ENCODE measurements at places on chromosomes 5 and 9.

- DNase-seq, result no peak
Observed at GRCh38 chr5:56460681-56461191, 227.6 kb upstream of the ANKRD55 start.

GRCh38 chr5:73103870-73104299, 16.5 kb upstream of the TMEM171 start:
- no peak for DNase-seq

DNA sequence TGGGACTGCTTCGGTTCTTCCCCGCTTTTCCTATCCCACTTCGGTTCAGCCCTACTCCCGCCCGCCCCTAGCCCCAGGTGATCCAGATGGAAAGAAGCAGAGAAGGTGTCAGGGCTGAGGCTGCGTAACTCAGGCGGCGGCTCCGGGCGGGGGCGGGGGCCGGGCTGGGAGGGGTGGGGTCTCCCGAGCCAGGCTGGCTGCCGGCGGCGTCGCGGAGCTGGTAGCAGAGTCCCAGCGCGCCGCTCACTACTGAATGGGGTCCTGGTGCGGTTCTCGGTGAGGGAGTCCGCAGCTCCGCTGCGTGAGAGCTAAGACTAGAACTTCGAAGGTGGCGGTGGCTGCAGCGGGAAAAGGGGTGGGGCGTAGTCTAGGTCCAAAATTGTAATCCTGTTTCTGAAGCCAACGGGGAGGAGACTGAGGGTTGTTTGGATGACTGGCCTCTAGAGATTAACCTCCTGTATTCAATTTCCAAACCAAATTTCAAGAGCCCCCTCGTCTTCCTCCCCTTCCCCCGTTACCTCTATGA, 1.4 kb downstream of the PRR16 start:
- DNase-seq, result no peak

DNA sequence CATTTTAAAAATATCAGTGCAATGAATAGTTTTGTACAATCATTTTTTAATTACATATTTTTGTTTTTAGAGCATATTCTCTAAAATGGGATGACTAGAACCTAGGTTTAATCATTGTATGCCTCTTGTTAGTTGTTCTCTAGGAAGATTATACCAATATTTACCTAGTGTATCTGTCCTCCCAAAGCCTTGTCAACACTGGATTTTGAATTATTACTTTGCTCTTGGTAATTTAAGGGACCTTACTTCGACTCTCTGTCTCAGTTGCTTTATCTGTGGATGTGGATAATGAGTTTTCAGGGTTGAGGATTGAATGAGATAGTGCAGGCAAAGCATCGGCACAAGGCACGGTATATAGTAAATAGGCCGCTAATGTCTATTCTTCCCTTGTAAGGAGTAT, 10.9 kb upstream of the PIP5K1B start:
- no peak for DNase-seq

DNA sequence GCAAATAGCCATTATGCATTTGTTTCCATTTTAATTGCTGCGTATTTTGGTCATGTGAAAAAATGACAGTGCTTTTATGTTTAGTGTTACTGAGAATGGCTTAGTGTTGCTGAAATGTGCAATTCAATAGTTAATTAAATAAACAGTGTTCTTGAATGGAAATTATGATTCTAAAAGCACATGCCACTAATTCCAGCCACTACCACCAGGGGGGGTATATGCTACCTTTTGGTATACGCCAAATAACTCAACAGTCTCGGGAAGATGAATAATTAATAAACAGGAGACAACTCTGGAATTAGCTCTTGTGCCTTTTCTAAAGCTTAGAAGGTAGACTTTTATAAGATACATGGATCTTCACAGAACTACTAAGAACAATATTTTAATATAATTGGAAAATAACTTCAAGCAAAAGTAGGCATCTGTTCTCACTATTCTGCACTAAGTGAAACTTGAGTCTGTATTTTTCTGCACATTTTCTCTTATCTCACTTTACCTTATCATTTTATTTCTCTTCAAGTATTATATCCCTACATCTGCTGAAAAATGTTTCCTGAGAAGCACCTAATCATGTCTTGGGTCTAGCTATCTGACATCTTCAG, 83.5 kb upstream of the MINAR2 start:
- DNase-seq, result no peak

GRCh38 chr9:114370968-114371320, 16.8 kb downstream of the AKNA start:
- DNase-seq, result no peak

DNA sequence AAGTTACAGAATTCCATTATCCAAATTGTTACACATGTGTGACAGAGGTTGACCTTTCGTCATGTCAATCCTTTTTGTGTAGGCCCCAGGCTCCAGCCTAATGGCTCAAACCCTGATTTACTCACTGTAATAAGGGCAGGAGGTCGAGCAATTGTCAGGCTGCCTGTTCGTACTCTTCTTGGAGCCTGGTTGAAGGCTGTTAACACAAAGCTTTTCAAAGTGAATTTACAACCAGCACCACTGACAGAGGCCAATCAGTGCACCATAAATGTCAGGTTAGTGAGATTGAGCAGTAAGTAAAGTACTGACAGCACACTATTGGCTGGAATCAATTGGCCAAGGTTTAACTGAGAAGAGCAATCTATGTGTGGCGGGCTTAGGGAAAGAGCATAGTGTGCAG, 16.8 kb downstream of the PRDM6 start:
- DNase-seq, result no peak

- no peak for DNase-seq
Observed at GRCh38 chr5:152097128-152097527, 172.5 kb upstream of the GLRA1 start.

DNA sequence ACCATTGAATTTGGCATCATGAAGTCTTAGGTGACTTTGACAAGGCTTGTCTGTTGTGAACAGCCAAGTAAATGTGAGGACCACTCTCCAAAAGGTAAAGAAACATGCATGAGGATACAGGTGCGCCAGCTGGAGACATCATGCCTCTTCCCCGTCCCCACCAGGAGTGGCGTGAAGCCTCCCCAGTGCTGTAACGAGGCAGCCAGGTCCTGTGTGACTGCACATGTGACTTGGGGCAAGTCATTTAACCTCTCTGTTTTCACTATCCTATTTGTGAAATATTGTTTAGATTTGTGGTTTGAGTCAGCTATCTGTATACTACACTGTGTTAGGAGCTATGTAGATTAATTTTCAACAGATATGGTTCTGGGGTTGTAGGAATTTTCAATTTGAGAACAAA, 65.0 kb downstream of the DOCK8 start:
- no peak for DNase-seq

DNA sequence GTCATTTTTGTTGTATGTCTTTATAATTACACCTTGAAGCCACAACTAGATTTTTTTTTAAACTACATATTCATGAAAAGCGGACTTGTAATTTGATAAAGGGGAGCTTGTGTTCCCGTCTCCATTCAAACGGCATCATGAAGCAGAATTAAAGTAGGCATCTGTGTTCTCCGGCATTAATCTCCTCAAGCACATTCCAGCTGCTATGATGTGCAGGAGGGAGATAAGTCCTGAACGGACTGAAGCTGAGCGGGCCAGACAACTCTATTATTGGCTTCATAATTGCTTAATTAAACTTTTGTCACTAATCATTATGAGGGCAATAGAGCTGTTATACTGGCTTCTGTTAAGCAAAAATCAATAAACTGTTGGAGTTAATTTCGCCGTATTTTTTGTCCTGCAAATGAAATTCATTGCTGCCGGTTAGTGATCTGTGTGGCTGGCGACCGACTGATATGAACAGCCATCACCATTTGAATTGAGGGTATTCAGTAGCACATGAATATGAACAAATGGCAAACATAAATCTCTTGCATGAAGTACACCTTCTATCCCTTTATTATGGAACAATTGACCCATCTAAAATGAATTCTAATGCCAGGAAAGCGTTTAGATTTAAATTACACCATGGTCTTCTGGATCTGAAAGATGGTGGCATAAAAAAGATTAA, 408.8 kb upstream of the IRX1 start:
- no peak for DNase-seq

DNA sequence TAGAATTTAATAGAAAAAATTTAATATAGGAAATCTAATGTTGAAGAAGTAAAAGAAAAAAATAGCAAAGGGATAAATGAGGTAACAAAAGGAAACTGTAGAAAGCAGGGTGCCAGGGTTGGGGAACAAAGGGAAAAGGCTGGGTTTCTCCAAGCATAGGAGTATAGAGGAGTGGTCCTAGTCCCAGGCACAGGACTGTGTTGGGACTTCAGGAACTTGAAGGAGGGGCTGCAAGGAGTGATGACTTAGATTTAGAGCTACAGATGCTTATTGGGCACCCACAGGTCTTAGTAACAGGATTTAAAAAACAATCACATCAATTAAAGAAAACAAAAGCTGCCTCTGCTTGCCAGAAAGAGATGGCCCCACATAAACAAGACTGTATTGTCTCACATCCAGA, 396.5 kb upstream of the TNC start:
- no peak for DNase-seq

GRCh38 chr5:87268970-87269377, 1.3 kb downstream of the RASA1 start:
- no peak for DNase-seq

DNA sequence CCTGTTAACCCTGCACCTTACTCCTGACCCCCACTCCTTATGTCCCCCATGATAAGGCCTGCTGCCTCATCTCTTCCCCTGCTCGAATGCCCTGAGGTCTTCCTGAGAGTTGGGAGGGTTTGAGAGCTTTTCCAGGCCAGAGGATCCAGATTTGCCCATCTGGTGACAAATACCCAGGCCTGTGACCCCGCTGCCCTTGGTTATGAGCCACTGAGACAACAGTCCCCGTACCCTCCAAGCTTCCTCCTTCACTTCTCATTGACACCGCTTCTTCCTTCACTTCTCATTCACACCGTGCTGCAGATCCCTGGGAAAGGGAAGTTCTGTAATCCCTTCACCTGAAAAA, 593 bp downstream of the GM2A start:
- DNase-seq, result no peak

- DNase-seq, result no peak
Observed at GRCh38 chr5:174418809-174419539, 305.4 kb upstream of the MSX2 start.

GRCh38 chr9:127979333-127980059, 1.3 kb downstream of the EEIG1 start:
- no peak for DNase-seq

DNA sequence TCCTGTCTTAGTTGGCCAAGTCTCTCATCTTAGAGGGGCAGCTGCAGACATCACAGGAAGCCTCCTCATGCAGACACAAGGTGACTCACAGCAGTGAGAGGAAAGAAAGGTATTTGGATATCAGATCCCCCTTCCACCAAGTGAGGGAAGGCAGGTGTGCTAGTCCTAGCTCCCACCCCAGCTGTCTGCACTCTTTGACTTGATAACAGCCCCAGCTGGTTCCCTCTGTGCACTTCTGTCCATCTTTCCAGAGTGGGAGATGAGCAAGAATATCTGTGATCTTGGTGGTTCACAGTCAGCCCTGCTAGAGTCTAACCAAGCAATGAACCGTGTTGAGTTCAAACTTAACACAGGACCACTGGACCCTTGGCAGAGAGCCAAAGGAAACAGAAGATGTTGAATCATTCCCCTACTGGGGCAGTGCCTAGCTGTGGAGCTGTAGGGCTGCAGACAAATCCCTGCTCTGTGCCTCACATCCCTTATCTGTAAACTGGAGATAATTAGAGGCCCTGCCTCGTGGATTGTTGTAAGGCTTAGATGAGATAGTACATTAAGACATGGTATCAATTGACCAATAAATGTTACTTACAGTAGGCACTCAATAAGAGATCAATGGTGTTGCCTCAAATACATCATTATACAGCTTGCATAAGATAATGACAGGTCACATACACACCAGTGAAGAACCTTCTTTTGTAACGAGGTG, 39.1 kb downstream of the SH3RF2 start:
- peak; percentile 75 for DNase-seq

DNA sequence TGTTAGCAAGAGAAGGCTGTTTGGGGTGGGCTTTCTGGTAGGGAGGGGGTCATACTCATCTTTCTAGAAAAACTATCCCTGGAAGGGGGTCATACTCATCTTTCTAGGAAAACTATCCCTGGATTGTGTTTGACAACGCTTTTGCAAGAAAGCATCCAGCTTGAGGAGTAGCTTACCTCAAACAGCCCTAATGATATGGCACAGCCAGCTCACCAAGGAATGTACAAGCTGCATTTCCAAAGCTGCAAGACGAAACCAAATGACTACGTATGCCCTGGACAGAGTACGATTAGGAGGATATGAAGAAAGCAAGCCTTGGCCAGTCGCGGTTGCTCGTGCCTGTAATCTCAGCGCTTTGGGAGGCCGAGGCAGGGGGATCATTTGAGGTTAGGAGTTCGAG, 63.4 kb downstream of the KLF4 start:
- no peak for DNase-seq

- no peak for DNase-seq
Observed at GRCh38 chr9:5360341-5360740, 20.7 kb upstream of the RLN1 start.

DNA sequence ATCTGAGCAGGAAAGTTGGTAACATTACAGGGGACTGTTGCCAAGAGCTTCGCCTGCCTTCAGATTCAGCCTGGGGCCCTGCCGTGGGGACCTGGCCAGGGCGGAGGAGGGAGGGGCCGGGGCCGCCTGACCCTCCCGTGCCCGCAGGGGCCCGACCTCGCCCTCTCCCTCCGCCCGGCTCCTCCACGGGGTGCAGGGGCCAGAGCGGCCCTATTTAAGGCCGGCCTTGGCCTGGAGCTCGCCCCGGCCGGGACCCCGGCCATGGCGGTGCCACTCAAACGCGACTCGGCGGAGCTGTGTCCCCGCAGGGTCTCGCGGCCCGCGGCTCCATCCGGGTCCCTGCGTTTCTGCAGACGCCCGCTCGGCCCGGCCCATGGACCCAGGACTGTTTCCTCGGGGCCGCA, 757 bp downstream of the TMEM250 start:
- no peak for DNase-seq

GRCh38 chr9:128143525-128144238, 5.6 kb upstream of the LCN2 start:
- DNase-seq, result no peak

GRCh38 chr9:33024126-33024965, 727 bp upstream of the DNAJA1 start:
- no peak for DNase-seq

DNA sequence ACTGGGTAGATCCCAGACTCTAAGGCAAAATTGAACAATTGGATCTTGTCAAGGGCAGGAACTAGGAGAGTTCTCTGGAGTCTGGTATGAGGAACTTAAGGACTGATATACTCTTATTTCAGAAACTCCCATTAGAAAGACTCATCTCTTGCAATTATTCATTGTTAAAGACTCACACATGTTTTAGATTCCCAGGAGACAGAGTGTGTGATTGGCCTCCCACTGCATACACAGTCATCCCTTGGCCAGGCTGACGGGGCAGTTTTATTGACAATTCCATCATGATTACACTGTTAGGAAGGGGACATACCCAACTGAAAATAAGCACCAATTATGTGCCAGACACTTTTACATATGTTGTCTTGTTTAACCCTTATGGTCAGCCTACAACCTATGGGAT, 347.2 kb downstream of the DMAC1 start:
- no peak for DNase-seq

Measured in retinal pigment epithelial cell (primary cell).